ENCODE measurements at places on chromosomes 12 and 14.
A peak's percentile ranks its signal among the peaks of the same experiment; 100 is the strongest.

DNA sequence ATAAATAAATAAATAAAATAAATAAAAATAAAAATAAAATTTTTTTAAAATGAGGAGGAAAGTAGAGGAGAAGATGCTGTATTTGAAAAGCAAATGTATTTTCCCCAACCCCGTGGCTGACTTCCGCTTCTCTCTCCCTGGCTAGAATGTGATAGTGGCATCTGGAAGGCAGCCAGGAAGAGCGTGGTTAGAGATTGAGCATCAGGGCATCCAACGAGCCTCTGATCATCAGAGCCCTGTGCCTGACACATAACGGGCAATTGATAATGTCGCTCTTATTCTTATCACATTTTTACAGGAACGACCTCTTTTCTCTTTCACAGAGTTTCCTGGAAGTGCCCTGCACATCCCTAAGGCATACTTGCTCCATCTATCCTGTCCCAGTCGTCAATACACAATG lies 496.9 kb upstream of the TMEM132C start:
- DNase-seq: no peak

- DNase-seq: peak; percentile 0
Observed at GRCh38 chr14:65170768-65171507, 68.6 kb upstream of the MAX start.

- DNase-seq: no peak
Observed at GRCh38 chr12:30963709-30964564, 37.4 kb downstream of the TSPAN11 start.

- DNase-seq: no peak
Observed at GRCh38 chr12:43337571-43338444, 214.2 kb downstream of the ADAMTS20 start.

DNA sequence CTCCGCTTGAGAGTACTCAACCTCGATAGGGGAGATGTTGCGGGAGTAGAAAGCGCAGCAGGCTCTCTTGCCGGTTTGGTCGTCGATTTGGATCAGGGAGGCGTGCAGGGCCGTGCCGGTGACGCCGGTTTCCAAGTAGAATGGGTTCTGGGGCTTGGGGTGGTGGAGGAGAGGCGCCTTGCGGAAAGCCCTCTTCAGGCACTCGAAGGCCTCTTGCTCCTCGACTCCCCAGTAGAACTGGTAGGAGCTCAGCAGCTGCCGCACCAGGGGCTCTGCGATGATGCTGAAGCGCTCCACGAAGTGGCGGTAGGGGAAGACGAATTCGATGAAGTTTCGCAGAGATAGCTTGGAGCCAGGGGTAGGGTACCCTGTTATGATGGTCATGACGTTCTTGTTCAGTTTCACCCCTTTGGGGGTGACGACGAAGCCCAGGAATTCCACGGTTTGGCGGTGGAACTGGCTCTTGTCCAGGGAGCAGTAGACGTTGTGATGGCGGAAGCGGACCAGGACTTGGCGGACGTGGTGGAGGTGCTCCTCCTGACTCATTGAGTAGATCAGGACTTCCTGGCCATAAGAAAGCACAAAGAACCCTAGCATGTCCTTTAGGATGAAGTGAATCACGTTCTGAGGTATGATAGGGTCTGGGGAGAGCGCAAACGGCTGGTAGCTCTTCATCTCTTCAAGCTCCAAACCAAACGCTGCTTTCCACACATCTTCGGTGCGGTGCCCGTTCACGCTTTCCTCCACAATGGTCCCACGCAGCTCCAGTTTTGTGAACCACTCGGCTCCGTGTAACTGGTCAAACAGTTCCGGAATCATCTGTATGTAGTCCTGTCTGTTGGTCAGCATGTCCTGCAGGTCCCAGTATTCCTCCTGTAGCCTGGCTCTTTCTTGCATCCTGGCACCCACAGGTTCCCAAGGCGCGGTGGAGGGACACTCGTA lies 21.2 kb downstream of the RTL1 start:
- DNase-seq: no peak

DNA sequence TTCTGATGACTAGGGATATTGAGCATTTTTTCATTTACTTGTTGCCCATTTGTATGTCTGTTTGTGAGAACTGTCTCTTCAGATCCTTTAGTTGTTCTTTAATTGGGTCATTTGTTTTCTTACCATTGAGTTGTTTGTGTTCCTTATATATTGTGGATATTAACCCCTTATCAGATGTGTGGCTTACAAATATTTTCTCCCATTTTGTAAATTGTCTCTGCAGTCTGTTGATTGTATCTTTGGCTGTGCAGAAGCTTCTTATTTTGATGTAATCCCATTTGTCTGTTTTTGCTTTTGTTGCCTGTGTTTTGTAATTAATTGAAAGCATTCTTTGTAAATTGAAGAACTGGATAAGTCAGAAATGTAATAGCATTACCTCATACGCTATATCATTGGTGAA lies 459.1 kb upstream of the FOXG1 start:
- no peak for DNase-seq
